ENCODE measurements at places on chromosomes 7 and 10.
A peak's percentile ranks its signal among the peaks of the same experiment; 100 is the strongest.

DNA sequence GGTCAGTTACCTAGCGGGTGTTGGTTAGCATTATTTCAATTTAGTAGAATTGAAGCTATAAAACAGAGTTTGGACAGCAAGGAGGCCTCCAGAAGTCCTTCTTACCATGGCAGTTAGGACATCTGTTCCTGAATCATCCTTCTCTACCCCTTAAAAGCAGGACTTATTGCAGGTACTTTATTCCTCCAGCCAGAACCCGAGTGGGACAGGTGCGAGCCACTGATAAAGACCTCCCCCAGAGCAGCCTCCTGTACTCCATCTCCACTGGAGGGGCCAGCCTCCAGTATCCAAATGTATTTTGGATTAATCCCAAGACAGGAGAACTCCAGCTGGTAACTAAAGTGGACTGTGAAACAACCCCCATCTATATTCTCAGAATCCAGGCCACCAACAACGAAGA, 54.6 kb downstream of the CDHR3 start:
- DNase-seq, result no peak

DNA sequence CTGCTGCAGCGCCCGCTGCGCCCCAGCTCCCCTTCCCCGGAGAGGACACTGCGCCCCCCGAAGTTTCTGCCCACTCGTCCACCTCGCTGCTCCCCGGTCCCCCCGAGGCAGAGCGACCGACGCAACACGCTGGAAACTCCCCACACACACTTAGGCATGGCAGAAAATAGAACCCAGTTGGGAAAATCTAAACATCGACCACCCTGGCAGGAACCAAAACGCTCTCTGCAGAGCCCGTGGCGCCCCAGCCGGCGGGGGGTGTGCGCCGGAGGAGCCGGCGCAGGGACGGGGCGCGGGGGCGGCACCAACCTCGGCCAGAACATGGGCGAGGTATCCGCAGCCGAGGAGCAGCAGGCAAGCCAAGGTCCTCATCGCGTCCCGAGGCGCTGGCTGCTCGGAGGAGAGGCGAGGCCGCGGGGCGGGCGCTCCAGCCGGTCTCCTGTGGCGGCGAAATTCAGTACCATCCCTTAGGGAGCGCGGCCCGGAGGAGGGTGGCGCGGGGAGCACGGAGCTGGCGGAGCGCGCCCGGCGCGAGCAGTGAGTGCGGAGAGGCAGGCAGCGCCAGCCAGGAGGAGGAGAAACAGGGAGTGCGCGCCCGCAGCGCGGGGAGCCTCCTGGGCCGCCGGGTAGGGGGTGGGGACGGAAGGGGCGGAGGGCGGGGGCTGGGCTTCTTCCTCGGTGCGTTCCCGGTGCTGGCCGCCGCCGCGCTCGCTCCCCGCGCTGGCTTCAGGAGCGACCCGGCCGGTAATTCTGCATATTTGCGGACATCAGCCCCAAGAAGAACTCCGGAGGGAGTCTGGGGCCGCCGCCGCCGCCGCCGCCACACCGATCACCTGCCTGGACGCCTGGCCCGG, 789 bp downstream of the PDGFA start:
- no peak for DNase-seq

DNA sequence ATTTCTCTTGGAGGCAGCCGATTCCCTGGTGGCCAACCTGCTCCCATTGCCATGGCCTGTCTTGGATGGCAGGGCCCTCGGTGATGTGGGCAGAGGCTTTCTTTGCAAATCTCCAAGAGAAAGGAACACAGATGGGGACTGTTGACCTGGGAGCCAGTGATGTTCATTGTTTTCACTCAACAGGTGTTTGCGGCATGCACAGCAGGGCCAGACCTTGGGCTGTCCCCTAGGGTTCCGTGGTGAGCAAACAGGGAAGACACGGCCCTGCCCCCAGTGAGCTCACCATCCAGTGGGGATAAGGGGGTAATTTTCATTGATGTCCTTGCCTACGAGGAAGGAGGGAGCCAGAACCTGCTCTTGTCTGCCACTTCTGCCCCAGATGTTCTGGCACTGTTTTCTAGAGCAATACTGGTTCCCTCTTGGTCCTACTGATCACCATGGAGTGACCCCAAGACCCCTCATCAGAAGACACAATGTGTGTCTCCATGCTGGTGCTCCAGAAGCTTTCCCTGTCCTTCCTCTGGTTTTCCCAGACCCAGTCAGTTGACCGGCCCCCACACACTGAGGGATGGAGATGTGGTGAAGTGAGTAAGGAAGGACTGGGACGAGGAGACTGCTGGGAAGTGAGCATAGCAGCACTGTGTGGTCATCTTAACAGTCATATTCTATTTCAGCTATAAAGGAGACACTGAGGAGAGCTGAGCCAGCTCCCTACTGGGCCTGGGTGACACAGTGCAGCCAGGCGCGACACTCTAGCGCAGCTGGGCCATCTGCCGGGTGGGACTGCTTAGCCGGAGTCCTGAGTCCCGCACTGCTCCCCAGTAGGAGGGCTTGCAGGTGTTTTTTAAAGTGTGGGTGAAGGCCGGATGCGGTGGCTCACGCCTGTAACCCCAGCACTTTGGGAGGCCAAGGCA, 20.4 kb upstream of the FIGNL1 start:
- DNase-seq, result no peak

- no peak for DNase-seq
These were observed 101.5 kb downstream of the ARHGAP22 start for GRCh38 chr10:48503293-48503911.

- no peak for DNase-seq
These were observed 801.9 kb downstream of the ANKRD7 start for GRCh38 chr7:119026391-119026790.

DNA sequence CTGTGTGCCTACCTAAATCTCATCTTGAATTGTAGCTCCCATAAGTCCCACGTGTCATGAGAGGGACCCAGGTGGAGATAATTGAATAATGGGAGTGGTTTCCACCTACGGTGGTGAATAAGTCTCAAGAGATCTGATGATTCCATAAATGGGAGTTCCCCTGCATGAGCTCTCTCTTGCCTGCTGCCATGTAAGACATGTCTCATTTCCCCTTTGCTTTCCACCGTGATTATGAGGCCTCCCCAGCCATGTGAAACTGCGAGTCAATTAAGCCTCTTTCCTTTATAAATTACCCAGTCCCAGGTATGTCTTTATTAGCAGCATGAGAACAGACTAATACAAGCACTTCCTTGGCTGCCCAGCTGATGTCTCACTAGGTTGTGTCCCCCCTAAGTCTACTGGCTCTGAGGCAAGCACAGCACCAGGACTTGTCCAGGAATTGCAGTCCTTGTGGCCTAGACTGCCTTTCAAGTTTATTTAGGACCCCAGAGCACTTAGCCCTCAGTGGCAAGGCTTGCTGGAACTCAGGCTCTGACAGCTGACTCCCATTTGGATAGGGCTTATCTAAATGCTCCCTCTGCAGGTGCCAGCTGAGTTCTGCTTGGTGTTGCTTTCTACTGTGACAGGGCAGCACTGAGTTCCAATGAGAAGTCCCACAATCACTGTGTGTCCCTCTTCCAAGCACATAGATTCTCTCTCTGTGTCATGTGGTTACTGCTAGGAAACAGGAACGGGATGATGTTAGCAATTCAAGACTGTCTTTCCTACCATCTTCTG, 59.0 kb upstream of the TAS2R16 start:
- no peak for DNase-seq

GRCh38 chr10:129832573-129833467, 131.3 kb downstream of the EBF3 start:
- no peak for DNase-seq

GRCh38 chr7:148304456-148304855, 286.1 kb upstream of the C7orf33 start:
- no peak for DNase-seq

DNA sequence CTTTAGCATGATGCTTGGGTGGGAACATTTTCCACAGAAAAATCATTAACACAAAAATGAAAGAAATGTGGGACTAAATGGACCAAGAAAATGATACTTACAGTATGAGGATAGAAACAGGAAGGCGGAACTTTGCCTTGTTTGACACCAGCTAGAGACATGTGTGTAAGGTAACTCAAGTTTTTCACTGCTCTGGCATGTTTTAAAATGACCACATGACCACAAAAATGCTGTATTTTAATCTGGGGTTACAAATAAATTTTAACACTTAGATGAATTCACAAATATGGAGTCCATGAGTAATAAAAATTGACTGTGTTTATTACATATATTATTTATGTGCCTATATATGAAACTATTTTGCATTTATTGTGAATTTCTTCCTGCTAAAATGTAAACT, 100.9 kb upstream of the PHYHIPL start:
- no peak for DNase-seq

DNA sequence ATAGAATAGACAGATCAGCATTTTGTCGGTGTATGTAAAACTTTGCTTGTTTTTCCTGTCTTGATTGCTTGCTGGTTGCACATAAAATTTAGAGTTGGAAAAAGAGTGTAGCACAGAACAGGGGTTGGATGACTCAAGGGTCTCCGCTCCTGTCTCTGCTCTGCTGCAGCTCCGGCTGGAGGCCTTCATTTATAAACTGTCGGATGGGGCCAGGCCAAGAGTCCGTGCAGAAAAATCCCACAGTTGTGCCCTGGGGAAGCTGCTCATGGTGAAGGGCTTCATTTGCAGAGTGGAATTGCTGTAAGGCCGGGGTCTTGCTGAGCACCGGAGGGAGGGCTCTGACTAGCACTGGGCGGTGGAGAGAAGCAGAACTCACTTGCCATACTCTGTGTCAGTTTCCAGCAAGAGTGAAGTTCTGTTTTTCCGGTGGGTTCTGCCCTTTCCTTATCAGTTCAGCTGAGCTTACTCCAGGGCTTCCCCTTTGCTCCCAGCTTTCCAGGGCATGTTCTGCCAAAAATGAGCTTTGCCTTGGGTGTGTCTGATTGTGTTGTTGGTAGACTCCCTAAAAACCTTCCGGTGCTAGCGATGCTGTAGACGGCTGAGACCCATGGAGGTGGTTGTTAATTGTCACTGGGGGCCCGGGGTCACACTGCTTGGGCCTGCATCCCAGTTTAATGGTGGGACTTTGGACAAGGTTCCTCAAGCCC, 67.2 kb downstream of the CAMK1D start:
- no peak for DNase-seq

DNA sequence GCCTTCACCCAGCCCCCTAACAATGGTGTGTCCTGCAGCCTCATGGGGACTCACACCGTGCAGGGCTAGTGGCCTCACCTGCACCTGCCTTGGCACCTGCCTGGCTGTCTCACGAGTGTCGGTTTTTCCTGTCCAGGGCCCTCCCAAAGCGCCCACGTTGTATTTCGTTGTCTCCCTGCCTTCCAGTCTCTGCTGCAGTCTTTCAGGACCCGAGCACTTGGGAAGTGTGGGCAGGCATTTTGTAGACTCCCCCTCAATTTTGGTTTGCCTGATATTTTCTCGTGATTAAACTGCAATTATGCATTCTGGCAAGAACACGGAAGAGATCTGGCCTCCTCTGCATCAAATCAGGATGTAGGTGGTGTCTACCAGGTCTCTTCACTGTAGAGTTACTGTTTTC, 17.9 kb downstream of the BNIP3 start:
- DNase-seq, result no peak

DNA sequence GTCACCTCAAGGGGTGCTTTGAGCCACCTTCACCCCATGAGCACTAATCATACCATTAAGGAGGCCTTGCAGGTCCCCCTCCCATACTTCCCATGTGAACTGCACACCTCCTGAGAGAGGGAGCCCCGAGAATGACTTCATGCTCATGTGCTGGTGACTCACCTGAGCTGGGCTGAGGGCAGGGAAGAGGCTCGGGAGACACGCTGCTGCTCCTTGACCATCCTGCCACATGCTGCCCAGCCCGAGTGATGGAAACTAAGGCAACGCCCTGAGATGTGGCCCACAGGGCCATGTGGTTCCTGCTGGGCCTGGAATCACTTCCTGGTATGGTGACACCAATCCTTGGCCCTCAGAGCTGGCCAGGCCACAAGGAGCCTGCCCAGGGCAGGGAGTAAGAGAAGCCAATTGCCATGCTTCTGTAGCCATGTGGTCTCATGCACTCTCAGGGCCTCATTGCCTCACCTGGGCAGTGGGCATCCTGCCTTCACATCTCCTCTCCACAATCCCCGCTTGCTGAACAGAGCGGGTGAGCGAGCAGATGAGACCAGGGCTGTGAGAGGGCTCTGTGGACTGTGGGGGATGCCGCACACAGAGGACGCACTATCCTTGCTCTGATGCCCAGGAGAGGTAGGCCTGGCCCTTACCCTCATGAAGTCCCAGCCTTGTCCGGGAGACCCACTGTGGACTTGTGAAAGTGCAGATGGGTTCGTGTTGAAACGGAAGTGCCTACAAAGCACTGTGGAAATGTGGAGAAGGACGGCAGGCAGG, 18.3 kb upstream of the PPIF start:
- no peak for DNase-seq

- no peak for DNase-seq
These were observed 215.8 kb downstream of the MAD1L1 start for GRCh38 chr7:2016761-2017480.

DNA sequence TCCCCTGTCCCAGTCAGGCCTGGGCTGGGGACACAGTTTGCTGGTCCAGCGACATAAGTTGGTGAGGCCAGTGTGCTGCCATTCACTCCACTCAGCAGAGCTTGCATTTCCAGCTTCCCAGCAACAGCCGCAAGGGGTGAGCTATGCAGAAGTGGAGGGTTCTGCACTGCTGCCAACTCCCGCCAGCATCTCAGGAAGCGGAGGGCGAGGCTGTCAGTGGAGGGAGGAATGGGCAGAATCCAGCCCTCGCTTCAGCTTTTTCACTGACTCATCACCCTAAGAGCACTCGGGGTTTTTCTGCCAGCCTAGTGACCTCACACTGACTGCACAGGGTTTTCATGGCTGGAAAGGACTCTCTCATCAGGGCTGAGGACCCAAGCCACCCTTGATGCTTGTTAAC, 625.1 kb upstream of the MKI67 start:
- DNase-seq, result no peak

- peak; percentile 8 for DNase-seq
These were observed 760 bp downstream of the THNSL1 start for GRCh38 chr10:25017154-25017590.

DNA sequence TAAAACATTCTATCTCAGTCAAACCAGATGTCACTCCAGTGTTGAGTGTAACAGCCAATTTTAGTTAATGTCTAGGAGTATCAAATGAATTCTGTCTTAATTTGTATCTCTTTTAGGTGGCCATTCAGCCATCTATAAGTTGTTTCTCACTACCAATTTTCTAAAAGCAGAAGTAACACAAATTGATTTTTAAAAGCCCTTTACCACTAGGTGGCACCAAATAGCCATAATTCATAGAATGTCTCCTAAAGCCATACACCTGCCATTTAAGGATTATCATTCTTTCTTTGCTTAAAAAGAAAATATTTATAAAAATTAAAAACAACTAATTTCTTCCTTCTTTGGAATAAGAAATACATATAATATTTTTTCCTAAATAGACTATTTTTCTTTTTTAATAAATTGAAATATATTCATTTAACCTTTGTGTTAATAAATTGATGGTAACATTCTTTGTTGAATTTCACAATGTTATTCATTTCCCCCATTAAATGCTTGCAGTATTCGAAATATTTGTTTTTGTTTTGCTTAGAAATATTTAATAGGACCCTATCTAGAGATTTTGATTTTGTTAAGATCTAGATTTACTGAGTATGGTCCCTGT, 107.8 kb upstream of the PPP1R3A start:
- DNase-seq, result peak; percentile 7
